Hepatocyte (in vitro differentiated cells): ENCODE measurements at places on chromosomes 3 and 15. TPM values are rescaled to one million over a fixed set of nuclear protein-coding genes. Genes with fewer than 3 reads are reported as not detected.

DNA sequence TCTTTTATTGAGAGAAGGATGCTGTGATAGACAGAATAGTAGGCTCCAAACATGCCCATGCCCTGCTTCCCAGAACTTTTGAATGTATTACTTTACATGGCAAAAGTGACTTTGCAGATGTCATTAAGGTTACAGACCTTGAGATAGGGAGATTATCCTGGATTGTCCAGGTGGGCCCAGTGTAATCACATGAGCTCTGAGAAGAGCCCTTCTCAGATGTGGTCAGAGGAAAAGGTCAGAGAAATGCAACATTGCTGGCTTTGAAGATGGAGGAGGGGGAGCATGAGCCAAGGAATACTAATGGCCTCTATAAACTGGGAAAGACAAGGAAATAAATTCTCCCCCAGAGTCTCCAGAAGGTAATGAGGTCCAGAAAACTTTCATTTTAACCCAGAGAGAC is 45.8 kb upstream of the LYZL4 start:
- H3K27me3 ChIP-seq, result no peaks in the 10 kb centered on the region
- no peak overlapping the region for H3K4me3 ChIP-seq
- no peak overlapping the region for H3K27ac ChIP-seq
- H3K4me1 ChIP-seq, result no peaks in the 10 kb centered on the region
- no peak for DNase-seq
- no peaks in the 10 kb centered on the region for H3K36me3 ChIP-seq

- DNase-seq, result no peak
- H3K36me3 ChIP-seq, result no peaks in the 10 kb centered on the region
- peaks cover 3% of the 10 kb centered on the region for H3K27me3 ChIP-seq
- no peak overlapping the region for H3K4me3 ChIP-seq
- no peak overlapping the region for H3K27ac ChIP-seq
Observed at GRCh38 chr15:70113304-70113700, 15.6 kb upstream of the TLE3 start.

- H3K36me3 ChIP-seq, result peaks cover 4% of the 10 kb centered on the region
- no peak for DNase-seq
- no peak overlapping the region for H3K27ac ChIP-seq
- H3K4me1 ChIP-seq, result no peaks in the 10 kb centered on the region
- no peak overlapping the region for H3K4me3 ChIP-seq
Observed at GRCh38 chr15:56228854-56229253, 14.8 kb downstream of the RFX7 start.

DNA sequence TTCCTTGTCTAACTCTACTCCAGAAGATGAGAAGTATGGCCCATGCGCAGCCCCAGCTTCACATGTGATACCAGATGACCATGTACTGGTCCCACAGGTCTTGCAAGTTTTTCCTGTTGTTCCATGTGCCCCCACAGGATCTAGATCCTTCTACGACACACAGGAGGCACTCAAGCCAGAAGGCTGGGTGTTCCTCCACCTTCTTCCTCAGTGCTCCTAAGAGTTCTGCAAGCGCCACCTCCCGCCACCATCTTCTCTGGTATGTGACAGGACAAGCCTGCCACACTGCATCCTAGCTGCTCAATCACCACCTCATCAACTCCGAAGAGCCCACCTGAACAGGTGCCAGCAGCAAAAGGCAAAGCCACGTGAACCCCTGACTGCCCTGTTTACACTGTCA is 43.1 kb downstream of the XXYLT1 start:
- H3K27me3 ChIP-seq, result no peaks in the 10 kb centered on the region
- no peaks in the 10 kb centered on the region for H3K4me1 ChIP-seq
- H3K4me3 ChIP-seq, result no peak overlapping the region
- H3K36me3 ChIP-seq, result no peaks in the 10 kb centered on the region
- no peak for DNase-seq

- H3K27me3 ChIP-seq, result no peaks in the 10 kb centered on the region
- H3K36me3 ChIP-seq, result no peaks in the 10 kb centered on the region
- no peak overlapping the region for H3K4me3 ChIP-seq
- H3K27ac ChIP-seq, result no peak overlapping the region
- DNase-seq, result no peak
Observed at GRCh38 chr3:117666812-117667211, 957.2 kb downstream of the TUSC7 start.

DNA sequence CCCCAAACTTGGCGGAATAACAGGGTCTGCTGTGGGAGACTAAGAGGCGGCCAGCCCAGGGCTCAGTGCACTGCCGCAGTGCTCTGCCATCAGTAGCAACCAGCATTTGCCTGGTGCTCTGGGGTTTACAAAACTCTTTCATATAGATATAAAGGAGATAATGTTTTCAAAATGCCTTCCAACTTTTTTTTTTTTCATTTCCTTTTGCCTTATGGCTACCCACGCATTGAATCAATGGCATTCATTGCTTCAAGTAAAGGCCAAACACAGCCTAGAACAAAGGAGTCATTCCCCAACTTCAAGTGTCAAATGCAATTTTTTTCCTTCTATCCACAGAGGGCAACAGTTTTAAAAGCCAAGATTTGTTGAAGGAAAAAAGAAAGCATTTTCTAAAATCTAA is 11.6 kb upstream of the SLC24A5 start:
- H3K36me3 ChIP-seq, result no peaks in the 10 kb centered on the region
- no peaks in the 10 kb centered on the region for H3K4me1 ChIP-seq
- no peak overlapping the region for H3K27ac ChIP-seq
- H3K27me3 ChIP-seq, result peaks cover 5% of the 10 kb centered on the region
- no peak for DNase-seq
- no peak overlapping the region for H3K4me3 ChIP-seq

DNA sequence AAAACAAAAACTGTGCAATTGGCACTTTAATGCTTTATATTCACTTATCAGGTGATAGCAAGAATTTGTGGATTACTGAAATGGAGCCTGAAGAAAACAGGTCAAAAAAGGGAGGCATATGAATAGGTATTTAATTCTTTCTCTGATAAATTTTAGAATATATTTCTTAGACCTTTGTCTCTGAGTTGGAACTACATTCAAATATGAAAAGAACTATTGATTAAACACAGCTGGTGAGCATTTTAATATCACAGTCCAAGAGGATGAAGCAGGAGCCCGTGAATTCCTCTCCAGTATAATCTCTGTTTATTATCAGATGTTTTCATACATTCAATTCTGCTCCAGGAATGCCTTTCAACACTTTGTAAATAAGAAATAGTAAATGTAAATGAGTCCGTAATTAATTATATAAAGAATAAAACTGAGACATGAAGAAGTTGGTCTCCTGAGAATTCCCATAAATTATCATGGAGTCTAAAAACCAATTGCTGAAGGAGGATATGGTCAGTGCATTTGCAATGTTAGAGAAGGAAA is 86.3 kb upstream of the ARHGEF26 start:
- no peak overlapping the region for H3K27ac ChIP-seq
- H3K4me3 ChIP-seq, result no peak overlapping the region
- no peak for DNase-seq
- H3K27me3 ChIP-seq, result no peaks in the 10 kb centered on the region
- no peaks in the 10 kb centered on the region for H3K4me1 ChIP-seq
- H3K36me3 ChIP-seq, result no peaks in the 10 kb centered on the region

- peaks cover 35% of the 10 kb centered on the region for H3K4me1 ChIP-seq
- no peaks in the 10 kb centered on the region for H3K36me3 ChIP-seq
- H3K27me3 ChIP-seq, result no peaks in the 10 kb centered on the region
- DNase-seq, result no peak
- H3K27ac ChIP-seq, result no peak overlapping the region
Observed at GRCh38 chr3:11596387-11596786, 47.3 kb downstream of the VGLL4 start.

DNA sequence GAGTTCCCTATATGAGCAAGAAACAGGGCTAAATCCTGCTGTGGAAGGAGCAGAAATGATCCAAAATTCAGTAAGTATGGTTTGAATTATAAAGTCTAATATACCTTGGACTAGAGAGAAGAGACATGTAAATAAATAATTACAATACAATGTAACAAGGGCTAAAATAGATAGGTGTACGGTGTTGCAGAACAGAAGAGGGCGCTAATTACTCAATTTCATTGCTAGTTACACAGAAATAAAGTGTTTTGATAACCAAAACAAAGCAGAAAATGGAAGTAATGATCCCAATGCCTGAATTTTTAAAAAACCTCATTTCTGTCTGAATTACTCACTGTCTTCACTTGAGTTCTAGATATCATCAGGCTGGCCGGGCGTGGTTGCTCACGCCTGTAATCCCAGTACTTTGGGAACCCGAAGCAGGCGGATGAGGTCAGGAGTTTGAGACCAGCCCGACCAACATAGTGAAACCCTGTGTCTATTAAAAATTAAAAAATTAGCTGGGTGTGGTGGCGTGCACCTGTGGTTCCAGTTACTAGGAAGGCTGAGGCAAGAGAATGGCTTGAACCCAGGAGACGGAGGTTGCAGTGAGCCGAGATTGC is 8.3 kb upstream of the PLCH1 start:
- no peak overlapping the region for H3K27ac ChIP-seq
- H3K4me3 ChIP-seq, result no peak overlapping the region
- H3K36me3 ChIP-seq, result no peaks in the 10 kb centered on the region

GRCh38 chr3:24608701-24609390 is 114.2 kb upstream of the THRB start:
- no peaks in the 10 kb centered on the region for H3K27me3 ChIP-seq
- no peaks in the 10 kb centered on the region for H3K36me3 ChIP-seq
- H3K27ac ChIP-seq, result no peak overlapping the region
- H3K4me1 ChIP-seq, result no peaks in the 10 kb centered on the region
- H3K4me3 ChIP-seq, result no peak overlapping the region

GRCh38 chr3:171782617-171783016 is 27.7 kb downstream of the PLD1 start:
- H3K4me3 ChIP-seq, result no peak overlapping the region
- H3K27me3 ChIP-seq, result no peaks in the 10 kb centered on the region
- DNase-seq, result no peak
- H3K36me3 ChIP-seq, result no peaks in the 10 kb centered on the region
- H3K27ac ChIP-seq, result no peak overlapping the region

DNA sequence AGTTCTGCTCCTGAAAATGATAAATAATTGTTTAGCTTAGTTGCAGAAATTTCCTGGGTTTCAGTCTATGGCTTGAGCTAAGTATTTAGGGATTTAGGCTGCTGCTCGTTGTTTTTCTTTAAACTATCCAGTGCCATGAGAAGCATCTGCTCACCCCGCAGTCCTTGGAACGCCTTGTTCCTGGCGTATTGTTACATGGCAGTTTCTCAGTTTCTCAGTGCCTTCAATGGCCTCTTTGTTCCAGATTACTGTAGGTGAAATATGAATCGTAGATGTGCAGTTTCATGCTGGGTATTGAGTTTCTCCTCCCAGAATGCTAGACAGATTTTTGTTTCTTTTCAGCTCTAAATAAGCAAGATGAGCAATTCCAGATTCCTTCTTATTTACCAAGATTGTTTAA is 269.5 kb upstream of the GBE1 start:
- no peaks in the 10 kb centered on the region for H3K36me3 ChIP-seq
- peak overlapping the region; percentile 36 for H3K27ac ChIP-seq
- no peaks in the 10 kb centered on the region for H3K4me1 ChIP-seq
- no peak overlapping the region for H3K4me3 ChIP-seq

DNA sequence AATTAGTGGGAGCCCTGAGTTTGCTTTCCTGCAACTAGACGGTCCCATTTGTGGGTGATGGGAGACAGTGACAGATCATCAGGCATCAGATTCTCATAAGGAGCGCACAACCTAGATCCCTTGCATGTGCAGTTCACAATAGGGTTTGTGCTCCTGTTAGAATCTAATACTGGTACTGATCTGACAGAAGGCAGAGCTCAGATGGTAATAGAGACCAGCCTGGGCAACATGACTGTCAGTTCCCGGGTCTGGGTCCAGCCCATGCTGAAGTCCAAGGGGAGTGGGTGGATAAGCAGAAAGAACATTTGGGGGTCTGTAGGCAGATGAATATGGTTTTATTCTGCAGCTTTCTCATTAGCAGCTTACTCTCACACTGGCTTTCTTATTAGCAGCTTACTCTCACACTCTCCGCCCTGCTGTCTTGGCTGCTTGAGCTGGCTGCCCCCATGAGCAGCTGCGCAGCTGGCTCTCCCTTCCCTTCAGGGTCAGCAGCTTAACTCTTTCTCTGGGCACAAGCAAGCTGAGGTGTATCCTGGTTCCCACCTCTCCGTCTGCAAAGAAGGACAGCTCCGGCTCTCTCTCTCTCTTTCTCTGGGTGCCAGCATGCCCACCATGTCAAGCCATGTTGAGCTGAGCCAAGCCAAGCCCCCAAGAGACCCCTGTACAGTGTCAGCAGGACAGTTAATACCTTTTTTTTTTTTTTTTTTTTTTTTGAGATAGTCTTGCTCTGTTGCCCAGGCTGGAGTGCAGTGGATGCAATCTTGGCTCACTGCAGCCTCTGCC is 46.5 kb downstream of the KLHDC8B start:
- no peak for DNase-seq
- peak overlapping the region; percentile 50 for H3K27ac ChIP-seq
- no peaks in the 10 kb centered on the region for H3K4me1 ChIP-seq
- H3K36me3 ChIP-seq, result no peaks in the 10 kb centered on the region

DNA sequence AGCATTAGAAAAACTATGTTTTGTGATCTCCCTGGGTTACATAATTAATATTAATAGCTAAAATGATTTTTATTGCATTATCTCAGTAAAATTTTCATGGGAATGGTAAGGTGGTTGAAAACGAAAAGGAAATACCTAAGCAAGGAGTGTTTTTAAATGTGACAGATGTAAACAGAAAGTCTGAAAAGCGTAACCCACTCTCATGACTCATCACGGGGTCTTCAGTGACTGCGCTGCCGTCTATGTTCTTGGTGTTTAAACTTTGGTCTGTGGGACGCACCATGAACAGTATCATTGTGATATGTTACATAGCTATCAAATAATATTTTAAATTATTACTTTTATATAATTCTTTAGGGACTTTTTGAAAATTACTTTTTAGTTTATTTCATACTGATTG is 19.8 kb downstream of the LRCH3 start:
- H3K36me3 ChIP-seq, result no peaks in the 10 kb centered on the region
- H3K27me3 ChIP-seq, result no peaks in the 10 kb centered on the region
- H3K27ac ChIP-seq, result no peak overlapping the region
- H3K4me1 ChIP-seq, result no peaks in the 10 kb centered on the region
- no peak for DNase-seq
- H3K4me3 ChIP-seq, result no peak overlapping the region

- H3K27ac ChIP-seq, result no peak overlapping the region
- H3K4me3 ChIP-seq, result no peak overlapping the region
- DNase-seq, result peak; percentile 12
- no peaks in the 10 kb centered on the region for H3K27me3 ChIP-seq
Observed at GRCh38 chr3:189262746-189263145, 91.0 kb downstream of the TPRG1 start.

The GOLGA8J gene
- not detected in 2 replicates for polyA plus RNA-seq

The SPESP1 gene
- polyA plus RNA-seq, result not detected in 2 replicates

The HHLA2 gene
- polyA plus RNA-seq, result 6.1 TPM in 2 replicates

The KBTBD13 gene
- polyA plus RNA-seq, result 0.10 and 0.56 TPM in 2 replicates

The ACAN gene
- polyA plus RNA-seq, result 0.13 and 0.34 TPM in 2 replicates

The B4GALT4 gene
- polyA plus RNA-seq, result 54.0 and 67.3 TPM in 2 replicates

The ZBTB47 gene
- polyA plus RNA-seq, result 4.7 and 7.0 TPM in 2 replicates

The RTP3 gene
- polyA plus RNA-seq, result 0.57 and 1.8 TPM in 2 replicates

The PTX3 gene
- polyA plus RNA-seq, result 28.7 and 41.5 TPM in 2 replicates

The FRMD4B gene
- polyA plus RNA-seq, result 10.8 and 12.1 TPM in 2 replicates

The PRR20G gene
- not detected in 2 replicates for polyA plus RNA-seq

The BTLA gene
- polyA plus RNA-seq, result not detected in 2 replicates
